ENCODE measurements at places on chromosomes 4 and X.

- no peak for DNase-seq
Measured at GRCh38 chrX:3142259-3143042, 101.2 kb downstream of the ARSF start.

- DNase-seq, result peak; percentile 27
Measured at GRCh38 chrX:71181558-71181909, 36.9 kb downstream of the NLGN3 start.

- DNase-seq, result no peak
Measured at GRCh38 chrX:134423606-134424005, 36.4 kb upstream of the HPRT1 start.

- DNase-seq, result no peak
Measured at GRCh38 chr4:85391071-85391470, 83.9 kb upstream of the ARHGAP24 start.

DNA sequence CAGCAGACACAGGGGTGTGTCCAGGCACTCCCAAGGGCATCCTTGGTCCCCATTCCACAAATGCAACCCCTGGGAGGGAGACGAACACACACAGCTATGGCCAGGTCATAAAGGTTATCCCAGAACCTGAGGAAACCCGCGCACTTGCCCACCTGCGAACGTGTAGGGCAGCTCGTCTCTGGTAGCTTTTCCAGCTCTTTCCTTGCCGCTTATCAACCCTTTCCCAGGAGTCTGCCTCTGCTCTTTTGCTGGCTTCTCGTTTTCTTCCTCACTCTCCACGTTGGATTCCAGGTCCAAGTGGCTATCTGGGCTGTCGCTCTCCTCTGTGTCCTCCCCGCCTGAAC lies 13.5 kb downstream of the NOP14 start:
- DNase-seq, result no peak

DNA sequence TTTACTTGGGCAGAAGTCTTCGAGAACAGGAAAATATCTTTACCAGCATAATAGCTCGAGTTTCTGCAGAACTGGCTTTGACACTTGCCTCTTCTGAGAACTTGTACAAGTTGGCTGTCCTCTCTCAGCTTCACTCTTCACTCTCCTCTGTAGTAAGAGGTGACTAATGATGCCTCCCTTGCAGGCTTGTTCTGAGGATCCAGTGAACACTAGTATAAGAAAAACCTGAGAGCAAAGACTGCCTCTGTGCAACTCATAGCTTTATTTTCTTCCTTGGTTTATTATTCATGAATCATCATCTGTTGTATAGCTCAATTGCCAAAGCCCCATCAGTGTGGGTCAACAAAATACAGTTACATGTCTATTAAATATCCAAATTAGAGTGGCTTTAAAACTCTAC lies 266.7 kb upstream of the CLNK start:
- no peak for DNase-seq

- DNase-seq, result no peak
Measured at GRCh38 chr4:78032446-78032845, 24.7 kb upstream of the FRAS1 start.

- DNase-seq, result no peak
Measured at GRCh38 chrX:149198980-149199732, 305.9 kb downstream of the IDS start.

GRCh38 chr4:85644061-85644460 lies 169.1 kb downstream of the ARHGAP24 start:
- DNase-seq, result no peak

GRCh38 chr4:182600856-182601255 lies 316.3 kb downstream of the DCTD start:
- DNase-seq, result no peak

DNA sequence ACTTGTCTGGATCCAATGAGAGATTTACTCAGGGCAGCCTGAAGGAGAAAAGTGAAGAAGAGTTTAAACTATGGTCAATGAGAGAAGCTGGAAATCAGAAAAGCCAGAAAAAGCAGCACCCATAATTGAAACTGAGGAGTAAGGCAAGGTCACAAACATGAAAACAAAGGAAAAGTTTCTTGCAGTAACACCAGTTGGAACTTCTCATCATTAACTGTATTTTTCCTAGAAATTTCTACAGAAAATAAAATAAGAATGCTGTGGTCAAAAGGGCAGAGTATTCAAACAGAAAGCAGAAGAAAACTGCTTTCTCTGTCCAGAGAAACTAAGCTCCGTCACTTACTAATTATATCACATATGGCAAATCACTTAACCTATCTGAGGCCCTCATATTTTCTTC lies 102.2 kb downstream of the OR13H1 start:
- no peak for DNase-seq

GRCh38 chr4:136558940-136559494 lies 973.3 kb downstream of the PCDH18 start:
- DNase-seq, result no peak

GRCh38 chr4:1021386-1022050 lies 10.1 kb downstream of the FGFRL1 start:
- no peak for DNase-seq

GRCh38 chrX:119579414-119579813 lies 5.1 kb downstream of the UBE2A start:
- no peak for DNase-seq

DNA sequence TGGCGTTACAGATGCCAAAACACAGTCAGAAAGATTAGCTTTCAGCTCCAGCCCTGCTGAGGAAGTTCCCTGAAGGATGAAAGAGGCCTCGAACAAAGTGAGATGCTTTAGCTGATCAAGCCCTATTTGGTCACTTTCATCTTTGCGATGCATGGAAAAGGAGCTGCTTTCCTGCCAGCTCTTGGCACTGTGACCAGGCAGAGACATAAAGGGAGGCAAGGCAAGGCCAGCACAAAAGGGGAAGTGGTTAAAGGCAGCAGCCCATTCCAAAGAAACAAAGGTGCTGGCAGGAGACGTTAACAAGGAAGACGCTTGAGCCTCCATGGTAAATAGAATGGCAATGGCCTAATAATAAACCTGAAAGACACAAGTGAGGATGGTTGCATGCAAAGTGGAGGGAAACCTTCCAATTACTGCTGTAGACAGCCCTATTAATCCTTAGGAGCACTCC lies 617.1 kb upstream of the INTU start:
- DNase-seq, result no peak

GRCh38 chrX:100316987-100317386 lies 93.1 kb downstream of the PCDH19 start:
- DNase-seq, result no peak

DNA sequence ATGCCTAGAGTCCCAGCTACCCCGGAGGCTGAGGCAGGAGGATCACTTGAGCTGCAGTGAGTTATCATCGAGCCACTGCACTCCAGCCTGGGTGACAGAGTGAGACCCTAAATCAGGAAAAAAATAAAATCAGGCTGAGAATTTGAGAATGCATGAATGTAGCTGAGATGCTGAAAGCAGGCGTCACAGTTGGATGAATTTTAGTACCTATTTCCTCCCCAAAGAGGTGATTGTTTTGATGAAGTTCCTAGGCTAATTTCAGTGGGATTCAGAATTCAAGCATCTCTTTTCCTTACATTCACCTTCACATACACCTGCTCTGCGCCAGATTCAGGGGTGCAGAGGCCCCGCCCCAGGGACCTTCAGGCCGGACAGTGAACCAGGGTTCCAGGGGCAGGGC lies 3.2 kb downstream of the CFAP99 start:
- no peak for DNase-seq

GRCh38 chr4:158201322-158201721 lies 9.0 kb upstream of the TMEM144 start:
- DNase-seq, result no peak

GRCh38 chr4:80840396-80840795 lies 190.1 kb upstream of the BMP3 start:
- DNase-seq, result no peak

DNA sequence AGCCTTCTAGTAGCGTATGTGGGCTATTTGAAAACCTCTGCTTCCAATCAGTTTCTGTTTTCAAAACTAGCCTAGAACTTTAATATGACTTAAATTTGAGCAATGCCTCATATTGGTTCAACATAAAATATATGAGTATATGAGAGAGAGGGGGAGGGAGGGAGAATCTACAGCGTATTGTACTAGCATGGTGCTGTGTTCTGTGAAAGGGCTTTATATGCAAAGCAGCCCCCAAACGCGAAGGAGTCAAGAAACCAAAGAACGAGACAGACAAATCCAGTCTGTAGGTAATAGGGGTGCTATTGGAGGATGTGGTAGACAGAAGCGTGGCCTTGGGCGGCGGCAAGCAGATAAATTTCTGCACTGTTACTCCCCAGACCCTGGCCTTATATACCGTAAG lies 784 bp upstream of the ANXA5 start:
- no peak for DNase-seq

GRCh38 chrX:51852096-51852495 lies 41.3 kb upstream of the MAGED1 start:
- DNase-seq, result no peak

DNA sequence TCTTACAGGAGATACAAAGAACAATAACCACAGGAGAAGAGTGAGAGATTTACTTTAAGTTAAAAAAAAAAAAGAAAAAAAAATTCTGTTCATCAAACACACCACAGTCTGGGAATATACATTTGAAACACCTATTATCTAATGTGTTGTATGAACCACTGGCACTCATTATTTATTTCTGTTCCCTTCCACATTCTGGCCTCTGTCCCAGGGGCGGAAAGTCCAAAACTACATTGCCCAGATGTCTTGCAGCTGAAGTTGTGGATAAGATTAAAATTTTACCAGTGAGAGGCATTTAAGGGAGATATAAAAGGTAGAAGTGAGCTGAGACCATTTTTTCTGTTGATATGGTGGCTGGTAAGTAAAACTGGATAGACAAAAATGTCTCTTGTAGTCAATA lies 56.2 kb downstream of the SCLT1 start:
- DNase-seq, result no peak

DNA sequence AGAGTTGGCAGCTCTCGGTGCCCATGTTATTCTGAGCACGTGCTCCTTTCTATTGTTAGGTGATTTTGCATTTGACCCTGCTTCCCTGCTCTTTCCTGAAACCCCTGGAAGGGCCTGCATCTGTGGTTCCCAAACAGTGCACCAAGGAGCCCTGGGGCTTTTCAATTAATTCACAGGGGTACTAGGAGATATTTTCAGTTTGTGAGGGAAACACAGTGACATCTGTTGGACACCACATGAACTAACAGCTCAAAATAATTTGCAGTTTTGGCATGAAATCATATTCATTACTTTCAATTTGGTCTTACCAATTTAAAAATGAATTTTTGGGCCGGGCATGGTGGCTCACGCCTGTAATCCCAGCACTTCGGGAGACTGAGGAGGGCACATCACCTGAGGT lies 156.6 kb downstream of the GATB start:
- DNase-seq, result no peak

DNA sequence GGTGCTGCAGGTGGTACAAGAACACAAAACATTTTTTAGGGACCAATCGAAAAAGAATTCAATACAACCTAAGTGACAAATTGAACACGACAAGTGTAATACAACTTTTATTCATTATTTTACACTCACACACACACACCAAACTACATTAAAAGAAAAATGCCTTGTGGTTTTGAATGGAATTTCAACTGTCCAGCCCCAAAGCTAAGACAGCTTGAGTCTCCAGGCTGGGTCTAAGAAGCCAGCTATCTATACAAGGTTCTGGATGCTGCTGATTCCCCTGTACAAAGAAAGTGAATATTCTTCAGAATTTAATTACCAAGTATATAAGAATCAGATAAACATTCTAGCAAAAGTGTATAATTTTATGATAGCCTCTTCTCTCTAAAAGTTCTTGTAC lies 118.2 kb downstream of the PPP3CA start:
- no peak for DNase-seq

GRCh38 chr4:22941688-22942375 lies 249.1 kb downstream of the GBA3 start:
- DNase-seq, result no peak

DNA sequence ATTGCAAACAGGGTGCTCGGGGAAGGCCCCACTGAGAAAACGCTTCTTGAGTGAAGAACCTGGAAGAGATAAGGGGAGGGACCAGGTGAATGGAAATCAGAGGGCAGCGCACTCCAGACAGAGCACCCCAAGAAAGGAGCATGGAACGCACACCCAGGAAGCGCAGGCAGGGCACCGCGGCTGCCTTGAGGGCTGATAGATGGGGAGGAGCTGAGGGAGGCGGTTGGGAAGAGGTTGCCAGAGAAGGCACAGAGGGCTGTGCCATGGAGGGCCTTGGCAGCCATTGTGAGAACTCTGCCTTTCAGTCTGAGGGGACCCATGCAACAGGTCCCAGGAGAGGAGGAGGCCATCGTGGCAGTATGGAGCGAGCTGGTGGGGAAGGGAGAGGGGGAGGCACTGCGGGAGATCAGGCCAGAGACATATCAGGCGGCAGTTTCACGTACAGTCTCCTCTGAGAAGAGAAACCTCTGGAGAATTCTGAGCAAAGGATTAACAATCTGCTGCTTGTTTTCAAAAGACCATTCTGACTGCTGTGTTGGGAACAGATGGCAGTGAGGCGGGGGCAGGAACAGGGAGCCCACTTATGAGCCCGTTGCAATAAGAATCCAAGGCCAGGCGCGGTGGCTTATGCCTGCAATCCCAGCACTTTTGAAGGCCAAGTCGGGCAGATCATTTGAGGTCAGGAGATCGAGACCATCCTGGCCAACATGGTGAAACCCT lies 83.7 kb downstream of the PCYT1B start:
- DNase-seq, result no peak

- DNase-seq, result no peak
Measured at GRCh38 chrX:136620780-136621179, 27.2 kb upstream of the CD40LG start.

DNA sequence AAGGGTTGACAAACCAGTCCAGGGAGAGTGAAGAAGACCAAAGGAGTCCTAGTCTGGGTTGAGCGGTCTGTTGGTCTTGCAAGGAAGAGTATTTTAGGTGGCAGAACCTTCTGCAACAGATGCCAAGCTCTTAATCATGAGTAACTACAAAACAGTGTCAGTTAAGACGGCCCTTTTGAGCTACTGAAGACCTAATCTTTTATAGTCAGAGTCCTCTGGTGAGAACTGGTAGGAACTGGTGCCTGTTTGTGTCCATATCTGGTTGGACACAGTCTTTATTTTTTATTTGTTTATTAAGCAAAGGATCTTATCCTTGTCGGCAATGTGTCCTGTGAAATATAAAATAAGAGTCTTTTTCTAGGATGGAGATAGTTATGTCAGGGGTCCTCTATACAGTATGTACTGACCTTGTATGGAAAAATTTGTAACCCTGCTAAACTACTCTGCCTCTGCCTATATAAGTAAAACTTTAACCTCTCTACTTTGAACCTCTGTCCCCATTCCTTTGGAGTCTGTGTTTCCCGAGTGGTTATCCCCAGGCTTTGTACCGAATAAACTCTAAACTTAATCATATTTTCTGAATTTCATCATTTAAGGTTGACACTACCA lies 47.1 kb downstream of the FAM13A start:
- DNase-seq, result no peak

DNA sequence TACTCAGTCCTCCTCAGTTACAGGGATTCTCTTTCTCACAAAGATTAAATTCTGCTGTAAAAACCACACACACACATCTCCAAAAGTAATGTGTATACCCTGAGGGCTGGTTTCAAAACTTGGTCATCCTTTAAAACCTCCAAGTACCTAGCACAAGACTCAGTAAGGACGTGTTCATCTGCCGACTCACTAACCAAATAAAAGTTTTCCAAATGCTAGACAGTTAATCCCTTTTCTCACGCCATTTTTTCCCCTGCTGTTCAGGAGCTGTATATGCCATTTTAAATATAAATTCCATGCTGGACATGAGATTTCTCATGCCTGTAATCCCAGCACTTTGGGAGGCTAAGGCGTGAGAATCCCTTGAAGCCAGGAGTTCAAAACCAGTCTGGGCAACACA lies 3.9 kb upstream of the SAT1 start:
- DNase-seq, result no peak
